ENCODE measurements at places on chromosomes 11 and 22. TPM values are rescaled to one million over a fixed set of nuclear protein-coding genes. Genes with fewer than 3 reads are reported as not detected.

MUC2 gene
- total RNA-seq: not detected

TESMIN gene
- 4.7 TPM for total RNA-seq

CST6 gene
- 66.6 TPM for total RNA-seq

CD81 gene
- total RNA-seq: 190 TPM

DYNC2H1 gene
- 12.6 TPM for total RNA-seq

PLA2G3 gene
- total RNA-seq: not detected

SMC1B gene
- total RNA-seq: under 0.01 TPM

HBE1 gene
- total RNA-seq: 0.39 TPM

Data from placental epithelial cell (primary cell).